ENCODE measurements at places on chromosomes 2 and 18.

GRCh38 chr2:241386519-241386918, 30.4 kb downstream of the FARP2 start:
- no peak for DNase-seq

GRCh38 chr2:171807119-171807518, 86.9 kb downstream of the SLC25A12 start:
- no peak for DNase-seq

DNA sequence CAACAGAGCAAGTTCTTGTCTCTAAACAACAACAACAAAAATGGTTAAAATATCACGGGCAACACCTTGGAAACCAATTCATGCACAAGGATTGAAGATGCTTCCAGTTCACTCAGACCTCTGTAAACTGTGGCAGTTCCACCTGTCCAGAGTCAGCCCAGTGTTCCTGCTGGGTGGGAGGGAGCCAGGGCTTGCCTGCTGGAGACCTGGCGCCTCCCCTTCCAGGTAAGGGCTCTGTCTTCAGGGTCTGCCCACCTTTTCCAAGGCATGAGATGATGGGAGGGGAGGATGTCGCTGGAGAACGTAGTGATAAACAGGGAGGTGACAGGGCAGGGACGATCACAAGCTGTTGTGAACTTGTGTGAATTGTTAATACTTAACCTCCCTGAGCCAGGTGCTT, 9.8 kb upstream of the GPC1 start:
- DNase-seq: no peak

GRCh38 chr18:7059276-7059675, 58.3 kb downstream of the LAMA1 start:
- no peak for DNase-seq

GRCh38 chr2:118374974-118375755, 286.9 kb downstream of the INSIG2 start:
- no peak for DNase-seq

DNA sequence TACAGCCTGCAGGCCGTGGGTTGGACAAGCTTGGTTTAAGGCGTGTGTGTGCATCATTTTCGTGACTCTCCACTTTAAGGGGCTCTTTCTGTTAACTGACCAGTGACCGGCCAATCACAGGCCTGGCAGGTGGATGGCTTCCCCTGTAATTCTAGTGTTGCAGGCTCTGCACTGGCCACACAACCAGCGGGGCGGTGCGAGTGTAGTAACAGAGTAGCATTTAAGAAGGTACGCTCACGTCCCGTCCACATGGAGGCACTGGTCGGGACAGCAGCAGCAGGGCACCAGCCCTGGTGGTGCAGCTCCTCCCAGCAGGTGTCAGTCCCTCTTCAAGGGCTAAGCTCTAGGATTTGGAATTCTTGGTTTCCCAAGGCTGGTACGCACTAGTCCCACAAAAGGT, 8.0 kb upstream of the ANO7 start:
- DNase-seq: no peak

All from HCEC 1CT (cell line).